ENCODE measurements at places on chromosomes 4 and X.

- DNase-seq: no peak
Measured at GRCh38 chr4:19780871-19781270, 470.8 kb upstream of the SLIT2 start.

- no peak for DNase-seq
Measured at GRCh38 chrX:80602036-80602860, 182.0 kb downstream of the TENT5D start.

GRCh38 chr4:80424225-80424581 lies 88.7 kb downstream of the CFAP299 start:
- no peak for DNase-seq

DNA sequence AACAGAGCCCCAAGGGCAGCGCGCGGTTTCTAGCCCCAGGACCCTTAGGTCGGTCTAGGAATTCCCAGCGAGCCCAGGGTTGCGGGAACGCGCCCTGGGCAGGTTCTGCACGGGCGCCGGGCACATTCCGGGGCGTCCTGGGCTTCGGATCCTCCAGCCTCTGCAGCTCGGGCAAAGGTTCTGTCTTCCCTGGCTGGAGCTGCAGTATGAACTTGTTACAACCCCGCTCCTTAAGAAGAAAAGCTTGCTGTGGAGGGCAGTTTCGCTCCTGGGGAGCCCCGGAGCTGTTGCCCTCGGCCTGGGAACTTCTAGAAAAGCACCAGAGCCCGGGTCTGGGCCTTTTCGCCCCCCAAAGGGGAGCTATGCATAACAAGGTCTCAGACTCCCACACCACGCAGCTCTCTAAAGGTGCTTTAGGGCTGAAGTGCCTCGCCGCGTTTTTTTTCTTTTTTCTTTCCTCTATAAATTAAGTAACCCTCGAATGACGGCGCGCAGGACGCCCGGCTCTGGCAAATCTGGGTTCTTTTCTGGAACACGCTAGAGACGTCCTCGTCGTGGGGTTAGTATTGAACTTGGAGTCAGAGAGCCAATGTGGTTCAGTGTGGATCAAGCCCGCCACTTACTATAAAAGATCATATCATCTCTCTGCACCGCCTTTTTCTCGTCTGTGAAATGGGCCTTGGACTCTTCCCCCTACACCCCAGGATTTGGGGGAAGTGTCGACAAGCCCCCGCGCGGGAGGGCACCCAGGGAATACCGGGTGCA lies 5.7 kb downstream of the MSX1 start:
- no peak for DNase-seq

DNA sequence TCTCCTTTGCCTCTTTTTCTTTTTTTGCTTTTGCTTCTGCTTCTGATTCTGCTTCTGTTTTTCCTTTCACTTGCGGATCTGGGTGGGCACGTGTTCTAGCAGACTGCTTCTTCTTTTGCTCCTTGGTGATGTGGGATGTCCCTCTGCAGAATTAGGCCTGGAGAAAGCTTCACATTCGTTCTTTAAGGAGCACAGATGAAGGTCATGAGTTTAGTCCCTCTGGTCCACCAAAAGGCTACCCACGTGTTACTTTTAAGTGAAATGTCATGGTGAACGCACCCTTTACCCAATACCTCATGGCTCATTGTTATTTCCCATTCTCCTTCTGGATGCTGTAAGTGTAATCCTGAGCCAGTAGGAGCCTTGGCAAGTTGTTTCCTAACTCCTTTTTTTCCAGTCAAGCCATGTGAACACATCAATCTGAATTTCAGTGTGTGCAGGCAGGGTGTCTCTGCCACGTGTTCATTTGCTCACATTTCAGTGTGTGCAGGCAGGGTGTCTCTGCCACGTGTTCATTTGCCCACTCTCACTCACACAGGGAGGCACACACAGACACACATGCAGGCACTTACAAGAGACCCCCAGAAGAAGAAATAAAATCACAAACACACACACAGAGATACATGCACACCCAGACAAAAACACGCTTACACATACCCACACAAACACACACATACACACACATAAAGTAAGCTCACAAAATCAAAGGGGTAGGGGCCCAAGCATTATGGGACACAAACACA lies 36.9 kb downstream of the NBDY start:
- no peak for DNase-seq

GRCh38 chr4:79210636-79211049 lies 115.2 kb downstream of the NAA11 start:
- no peak for DNase-seq

GRCh38 chr4:7204656-7205387 lies 12.5 kb downstream of the SORCS2 start:
- no peak for DNase-seq

Data from HEK293T (cell line).